ENCODE measurements at places on chromosomes 2 and 18.

- DNase-seq = no peak
Observed at GRCh38 chr2:25700221-25700660, 26.9 kb upstream of the DTNB start.

DNA sequence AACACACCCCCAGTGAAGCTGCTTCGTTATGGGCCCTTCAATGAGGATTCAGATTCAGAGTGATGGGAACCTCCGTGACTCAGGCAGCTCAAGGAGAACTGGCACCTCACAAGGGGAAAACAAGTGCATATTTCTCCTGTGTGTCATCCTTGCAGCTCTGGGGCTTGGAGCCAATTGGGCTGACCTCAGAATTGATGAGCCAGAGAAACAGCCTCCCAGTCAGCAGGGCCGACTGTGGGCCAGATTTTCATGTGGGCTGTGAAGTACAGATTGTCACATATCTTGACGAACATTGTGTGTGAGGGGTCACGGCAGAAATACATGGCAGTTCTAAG, 189.6 kb upstream of the SP5 start:
- DNase-seq = no peak

DNA sequence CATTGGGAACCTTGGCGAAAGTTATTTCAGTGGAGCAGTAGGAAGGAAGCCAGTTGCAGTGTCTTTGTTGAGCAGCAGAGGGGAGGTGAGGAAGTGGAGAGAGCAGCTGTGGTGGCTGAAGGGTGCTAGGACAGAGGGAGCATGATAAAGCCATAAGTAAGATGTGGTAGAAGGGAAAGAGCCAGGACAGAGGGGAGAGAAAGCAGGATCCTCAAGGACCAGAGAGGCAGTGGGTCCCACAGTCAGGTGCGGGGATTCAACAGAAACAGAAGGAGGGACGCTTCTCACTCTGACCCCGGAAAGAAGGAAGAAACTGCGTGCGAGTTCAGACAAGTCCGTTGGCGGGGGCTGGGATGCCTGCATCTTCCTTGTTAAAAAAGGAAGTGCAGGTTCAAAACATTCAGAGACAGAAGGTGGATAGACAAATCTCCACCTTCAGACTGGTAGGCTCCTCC, at the start of gene CXCR2:
Gene CXCR2, plus strand, starts transcription at position 403 of the 455 bp plus-strand sequence. CDS start 8,774 bp downstream, outside the sequence.
- no peak for DNase-seq

DNA sequence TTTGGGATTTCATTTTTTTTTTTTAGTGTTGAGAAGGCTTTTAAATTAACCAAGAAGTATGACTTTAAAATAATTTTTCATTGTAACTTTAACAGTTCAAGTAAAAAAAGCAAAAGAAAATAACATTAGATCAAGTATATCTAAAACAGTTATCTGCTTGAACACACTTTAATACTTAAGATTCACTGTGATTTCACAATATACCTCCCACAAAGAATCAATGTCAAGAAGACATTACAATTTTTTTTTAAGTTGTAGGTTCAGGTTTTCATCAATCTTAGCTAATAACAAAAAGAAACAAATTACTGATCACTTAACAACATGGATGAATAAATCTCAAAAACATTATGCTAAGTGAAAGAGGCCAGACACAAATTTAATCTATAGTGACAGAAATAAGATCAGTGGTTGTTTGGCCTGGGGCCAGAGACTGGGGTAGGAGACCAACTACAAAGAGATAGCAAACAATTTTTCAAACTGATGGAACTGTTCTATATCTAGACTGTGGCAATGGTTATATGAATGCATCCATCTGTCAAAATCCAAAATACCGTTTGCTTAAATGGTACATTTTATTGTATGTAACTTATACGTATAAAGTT, 74.8 kb upstream of the FRZB start:
- no peak for DNase-seq

- no peak for DNase-seq
Observed at GRCh38 chr2:75018162-75018561, 59.7 kb downstream of the POLE4 start.

DNA sequence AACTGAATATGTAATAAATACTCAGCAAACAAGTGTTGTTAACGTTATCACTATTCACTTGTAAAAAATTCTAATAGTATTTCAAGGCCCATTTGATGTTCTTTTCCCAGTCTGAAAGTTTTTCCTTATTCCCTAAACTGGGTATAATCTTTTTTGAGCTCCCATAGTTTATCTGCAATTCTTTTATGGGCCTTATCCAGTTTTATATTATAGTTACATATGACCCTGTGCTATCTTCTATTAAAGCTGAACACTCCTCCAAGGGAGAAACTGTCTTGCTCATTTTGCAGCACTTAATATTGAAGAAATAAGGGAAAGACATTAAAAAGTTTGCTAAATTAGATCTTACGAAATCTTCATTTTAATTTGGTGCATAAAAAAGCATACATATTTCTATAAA, 13.9 kb downstream of the PELI1 start:
- no peak for DNase-seq

- DNase-seq = no peak
Observed at GRCh38 chr2:96225016-96225533, 16.4 kb upstream of the STARD7 start.

- DNase-seq = no peak
Observed at GRCh38 chr2:170106102-170106840, 71.7 kb upstream of the MYO3B start.
